ENCODE measurements at places on chromosomes 1 and 21. TPM values are rescaled to one million over a fixed set of nuclear protein-coding genes. Genes with fewer than 3 reads are reported as not detected.

Gene KRTAP10-3
- total RNA-seq: not detected

Gene C4BPA
- not detected for total RNA-seq

Gene PRDM16
- total RNA-seq: 2.8 TPM

Gene GRHL3
- total RNA-seq: not detected

Gene DRAXIN
- total RNA-seq: not detected

Gene LRRC52
- not detected for total RNA-seq

Gene AQP10
- not detected for total RNA-seq

Gene PLA2G2C
- total RNA-seq: 0.40 TPM

Gene A3GALT2
- not detected for total RNA-seq

Gene CHIA
- not detected for total RNA-seq

Gene PRKAB2
- 24.9 TPM for total RNA-seq

Gene C1orf226
- 3.3 TPM for total RNA-seq

Gene LCE3D
- not detected for total RNA-seq

Gene HSD3B1
- not detected for total RNA-seq
